ENCODE measurements at places on chromosomes 1 and 21. TPM values are rescaled to one million over a fixed set of nuclear protein-coding genes. Genes with fewer than 3 reads are reported as not detected.

The CELA2B gene
- total RNA-seq, result not detected

The VASH2 gene
- 0.07 TPM for total RNA-seq

The LRRC38 gene
- total RNA-seq, result not detected

The CAMK1G gene
- 0.80 TPM for total RNA-seq

The LCE3B gene
- not detected for total RNA-seq

The CR1L gene
- 0.49 TPM for total RNA-seq

The GPR37L1 gene
- total RNA-seq, result 0.12 TPM

The ZFP69 gene
- total RNA-seq, result 2.2 TPM

The HLX gene
- 6.5 TPM for total RNA-seq

The GBP1 gene
- 9.7 TPM for total RNA-seq

The MX2 gene
- 1.3 TPM for total RNA-seq

The ADCY10 gene
- total RNA-seq, result 2.3 TPM

The PLPP3 gene
- total RNA-seq, result 71.7 TPM

The SLC45A1 gene
- 0.13 TPM for total RNA-seq

The LGR6 gene
- total RNA-seq, result 0.70 TPM

The MYBPHL gene
- total RNA-seq, result not detected

The TCHH gene
- total RNA-seq, result not detected

The E2F2 gene
- 1.2 TPM for total RNA-seq

The PTGFRN gene
- total RNA-seq, result 17.0 TPM

The TNFRSF14 gene
- total RNA-seq, result 54.8 TPM

The KPRP gene
- not detected for total RNA-seq

The RGSL1 gene
- total RNA-seq, result not detected

The ZNF593OS gene
- total RNA-seq, result not detected

The PDZK1 gene
- 83.7 TPM for total RNA-seq

The SEC16B gene
- 69.7 TPM for total RNA-seq

The PODN gene
- total RNA-seq, result 4.0 TPM

The CYP2J2 gene
- total RNA-seq, result 125 TPM

The CGN gene
- total RNA-seq, result 65.4 TPM

The S100A1 gene
- total RNA-seq, result 1.2 TPM

The UCK2 gene
- total RNA-seq, result 9.6 TPM

The DENND2C gene
- 3.9 TPM for total RNA-seq

The GBP7 gene
- 19.2 TPM for total RNA-seq

The CACYBP gene
- 21.2 TPM for total RNA-seq

The MORN1 gene
- total RNA-seq, result 7.1 TPM

The CLDN17 gene
- not detected for total RNA-seq

The MRPL39 gene
- 19.8 TPM for total RNA-seq

The CA6 gene
- not detected for total RNA-seq

The HAO2 gene
- total RNA-seq, result 33.9 TPM

The KCNA2 gene
- not detected for total RNA-seq

The FMO1 gene
- 4.2 TPM for total RNA-seq

The MTARC1 gene
- 45.8 TPM for total RNA-seq
